ENCODE measurements at places on chromosomes 5 and 9.

- peak; percentile 62 for DNase-seq
Measured at GRCh38 chr5:1763548-1763911, 36.1 kb downstream of the MRPL36 start.

DNA sequence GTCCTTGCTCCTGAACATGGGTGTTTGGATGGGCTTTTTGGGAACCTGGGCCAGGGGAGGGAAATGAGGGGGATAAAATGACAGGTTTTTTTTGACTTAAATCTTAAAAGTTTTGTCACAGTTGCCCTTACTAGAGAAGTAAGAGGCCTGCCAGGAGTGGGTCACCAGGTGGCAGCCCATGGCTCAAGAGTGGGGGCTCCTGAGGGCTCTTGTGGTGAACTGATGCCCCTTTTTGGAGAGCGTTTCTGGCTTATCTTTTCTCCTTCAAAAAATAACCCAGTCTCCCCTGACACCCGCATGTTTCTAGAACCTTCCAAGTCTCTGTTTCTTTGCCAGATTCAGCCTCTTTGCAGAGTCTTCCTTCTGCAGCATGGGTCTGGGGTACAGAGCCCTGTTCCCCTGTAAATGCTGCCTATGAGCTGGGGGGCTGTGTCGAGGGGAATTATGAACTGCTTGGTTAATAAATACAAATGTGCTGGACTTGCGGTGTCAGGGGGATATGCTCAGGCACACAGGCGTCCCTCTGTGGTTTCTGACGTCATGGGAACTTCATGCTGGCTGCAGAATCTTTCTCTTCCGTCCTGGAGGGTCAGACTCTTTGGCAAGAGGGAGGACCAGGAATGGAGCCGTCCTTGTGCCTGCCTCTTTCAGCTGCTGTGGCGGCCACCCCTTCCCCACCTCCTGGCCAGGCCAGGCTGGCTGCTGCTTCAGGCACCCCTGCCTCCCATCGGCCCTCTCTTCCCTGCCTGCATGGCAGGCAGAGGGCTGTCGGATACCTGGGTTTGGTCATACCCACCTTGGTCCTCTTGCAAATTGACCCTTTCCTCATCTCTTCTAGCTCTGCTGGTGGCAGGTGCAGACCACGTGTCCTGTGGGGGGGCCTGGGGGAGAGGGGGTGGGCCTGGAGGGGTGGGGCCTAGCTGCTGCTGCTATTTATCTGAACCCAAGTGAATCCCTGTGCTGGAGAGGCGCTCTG is 30.1 kb downstream of the PTPA start:
- peak; percentile 52 for DNase-seq

DNA sequence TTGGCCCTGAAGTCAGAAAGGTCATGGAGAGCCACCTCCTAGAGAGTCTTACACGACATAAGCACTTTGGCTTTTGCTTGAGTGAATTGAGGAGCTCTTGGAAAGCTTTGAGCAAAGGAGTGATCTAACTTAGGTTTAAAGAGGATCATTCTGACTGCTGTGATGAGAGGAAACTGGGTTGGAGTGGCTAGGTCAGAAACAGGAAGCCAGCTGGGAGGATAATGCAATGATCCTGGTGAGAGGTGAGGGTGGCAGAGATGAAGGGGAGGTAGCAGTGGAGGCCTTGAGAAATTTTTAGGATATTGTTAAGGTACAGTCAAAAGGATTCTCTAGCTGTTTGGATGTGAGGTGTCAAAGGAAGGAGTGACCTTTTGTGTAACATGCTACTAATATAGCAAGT is 32.2 kb upstream of the ROPN1L start:
- DNase-seq = no peak

DNA sequence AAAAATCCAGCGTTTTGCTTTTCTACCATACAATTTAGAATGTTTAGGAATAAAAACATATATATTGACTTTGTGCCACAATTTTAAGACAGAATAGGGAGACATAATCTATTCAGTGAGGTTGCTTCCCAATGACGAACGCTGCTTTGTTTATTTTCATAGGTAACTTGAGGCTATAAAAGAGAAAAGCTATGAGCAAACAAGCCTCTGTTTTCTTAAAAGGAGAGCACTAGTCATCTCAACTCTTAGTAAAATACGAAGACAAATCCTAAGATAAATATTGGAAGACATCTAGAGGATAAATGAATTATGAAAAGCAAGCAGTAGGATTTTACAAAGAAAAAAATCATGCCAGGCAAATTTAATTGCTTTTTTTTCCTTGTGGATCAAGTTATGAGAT is 363.6 kb downstream of the ANXA1 start:
- no peak for DNase-seq

DNA sequence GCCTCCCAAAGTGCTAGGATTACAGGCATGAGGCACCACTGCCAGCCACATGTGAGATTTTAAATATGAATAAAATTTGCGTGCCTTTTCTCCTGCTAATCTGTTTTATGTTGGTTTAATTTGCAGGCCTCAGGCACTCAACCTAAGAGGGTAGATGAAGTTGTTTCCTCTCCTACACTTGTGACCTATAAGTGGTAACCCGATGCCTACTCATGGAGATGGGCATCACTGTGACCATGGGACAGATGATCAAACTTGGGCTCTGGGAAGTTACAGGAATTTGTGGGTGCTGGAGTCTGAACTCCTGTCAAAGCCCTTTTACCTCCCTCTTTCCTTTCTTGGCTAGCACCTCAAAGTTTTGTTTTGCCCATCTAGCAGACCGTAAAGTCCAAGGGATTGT is 1.1 kb downstream of the SLC28A3 start:
- DNase-seq = no peak

DNA sequence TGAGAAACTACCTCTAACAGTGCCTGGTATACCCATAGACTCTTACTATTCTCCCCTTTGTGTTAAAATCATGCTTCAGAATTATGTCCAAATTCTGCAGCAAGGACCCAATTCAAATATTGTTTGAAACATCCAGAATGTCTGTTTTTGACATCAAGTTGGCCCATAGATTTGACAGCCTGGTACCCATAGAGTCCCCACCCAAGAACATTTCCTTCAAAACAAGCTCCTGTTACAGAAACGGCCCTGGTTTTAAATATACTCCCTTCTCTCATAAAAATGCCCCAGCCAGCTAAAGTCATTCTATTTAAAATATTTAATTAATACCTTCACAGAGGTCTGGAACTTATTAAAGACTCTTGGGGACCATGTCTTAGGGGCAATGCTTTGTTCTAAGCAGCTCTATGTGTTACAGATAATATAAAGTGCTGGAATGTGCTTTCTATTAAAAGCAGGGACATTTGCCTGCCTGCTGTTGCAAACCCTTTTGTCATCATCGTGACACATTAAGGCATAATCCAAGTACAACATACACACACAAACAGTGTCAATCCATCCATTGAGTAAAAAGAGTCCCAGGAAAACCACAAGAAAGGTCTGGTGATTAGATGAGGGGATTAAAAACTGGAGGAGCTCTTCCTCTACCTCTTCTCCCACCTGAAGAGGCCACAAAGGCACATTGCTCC is 321.7 kb downstream of the MLLT3 start:
- DNase-seq = no peak

DNA sequence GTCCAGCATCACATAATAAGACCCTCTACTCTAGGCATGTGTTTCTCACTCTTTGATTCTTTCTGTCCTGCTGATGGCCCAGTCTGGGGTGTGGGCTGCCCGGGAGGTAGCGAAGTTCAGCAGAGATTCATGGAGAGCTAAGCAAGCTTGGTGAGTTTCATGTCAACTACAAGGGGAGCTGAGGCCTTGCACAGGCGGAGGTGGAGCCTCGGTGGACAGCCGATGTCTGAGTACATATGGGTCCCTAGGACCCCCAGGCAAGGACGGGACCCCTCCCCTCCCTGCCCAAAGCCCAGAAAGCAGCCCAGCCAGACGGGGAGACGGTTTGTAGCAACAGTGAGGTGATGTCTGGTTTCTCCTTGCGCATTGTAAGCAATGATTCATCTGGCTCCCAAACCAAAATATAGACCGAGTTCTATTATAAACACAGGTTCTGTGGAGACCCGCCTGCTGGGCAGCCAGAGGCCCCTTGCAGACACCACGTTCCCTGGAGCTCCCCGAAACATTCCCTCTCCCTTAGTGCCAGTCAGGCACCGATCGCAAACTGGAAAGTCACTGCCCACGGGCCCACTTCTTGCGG is 45.5 kb downstream of the COL27A1 start:
- no peak for DNase-seq

DNA sequence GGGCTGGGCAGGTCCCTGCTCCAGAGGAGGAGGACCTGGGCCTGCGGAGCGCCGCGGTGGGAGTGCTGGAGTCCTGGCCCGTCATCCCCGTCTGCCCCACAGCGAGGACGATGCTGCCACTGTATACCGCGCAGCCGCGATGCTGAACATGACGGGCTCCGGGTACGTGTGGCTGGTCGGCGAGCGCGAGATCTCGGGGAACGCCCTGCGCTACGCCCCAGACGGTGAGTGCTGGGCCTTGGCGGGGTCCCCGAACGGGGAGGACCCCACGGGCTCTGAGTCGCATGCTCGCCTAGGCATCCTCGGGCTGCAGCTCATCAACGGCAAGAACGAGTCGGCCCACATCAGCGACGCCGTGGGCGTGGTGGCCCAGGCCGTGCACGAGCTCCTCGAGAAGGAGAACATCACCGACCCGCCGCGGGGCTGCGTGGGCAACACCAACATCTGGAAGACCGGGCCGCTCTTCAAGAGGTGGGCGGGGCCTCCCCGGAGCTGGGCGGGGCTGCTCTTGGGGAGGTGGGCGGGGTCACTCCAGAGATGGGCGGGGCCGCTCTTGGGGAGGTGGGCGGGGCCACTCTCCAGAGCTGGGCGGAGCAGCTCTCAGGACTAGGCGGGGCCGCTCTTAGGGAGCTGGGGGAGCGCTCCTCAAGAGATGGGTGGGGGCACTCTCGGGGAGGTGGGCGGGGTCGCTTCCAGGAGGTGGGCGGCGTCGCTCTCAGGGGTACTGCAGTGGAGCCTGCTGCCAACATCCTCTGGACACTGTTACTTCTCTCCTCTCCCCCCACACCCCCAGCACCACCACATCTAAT is 13.1 kb downstream of the LRRC26 start:
- DNase-seq = peak; percentile 85

DNA sequence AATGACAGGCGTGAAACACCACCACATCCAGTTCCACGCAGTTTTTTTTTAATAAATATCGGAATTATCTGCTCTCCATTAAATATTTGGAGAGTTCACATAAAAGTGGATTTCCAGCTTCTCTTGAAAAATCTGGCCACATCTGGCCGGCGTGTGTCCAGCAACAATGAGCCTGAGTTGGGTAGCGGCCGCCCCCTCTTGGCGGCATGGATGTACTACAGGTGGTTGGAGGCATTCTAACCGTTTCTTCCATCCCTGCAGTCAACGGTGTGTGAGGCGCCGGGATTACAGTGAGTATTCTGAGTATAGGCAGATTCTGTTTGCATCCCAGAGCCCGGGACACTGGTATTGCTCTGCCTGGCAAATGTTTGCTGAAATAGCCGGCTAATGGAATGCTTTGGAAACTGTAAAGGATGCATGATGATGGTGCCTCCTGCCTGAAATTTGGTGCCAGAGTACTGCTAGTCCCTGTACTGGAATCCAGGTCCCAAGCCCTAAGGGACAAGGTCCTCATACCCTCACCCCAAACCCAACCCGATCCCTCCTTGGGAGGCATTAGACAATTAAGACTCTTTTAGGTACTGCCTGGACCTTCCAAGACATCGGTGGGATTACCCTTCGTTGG is 13.6 kb upstream of the GM2A start:
- DNase-seq = peak; percentile 82

GRCh38 chr5:106127985-106128384 is 1542.8 kb downstream of the EFNA5 start:
- no peak for DNase-seq

DNA sequence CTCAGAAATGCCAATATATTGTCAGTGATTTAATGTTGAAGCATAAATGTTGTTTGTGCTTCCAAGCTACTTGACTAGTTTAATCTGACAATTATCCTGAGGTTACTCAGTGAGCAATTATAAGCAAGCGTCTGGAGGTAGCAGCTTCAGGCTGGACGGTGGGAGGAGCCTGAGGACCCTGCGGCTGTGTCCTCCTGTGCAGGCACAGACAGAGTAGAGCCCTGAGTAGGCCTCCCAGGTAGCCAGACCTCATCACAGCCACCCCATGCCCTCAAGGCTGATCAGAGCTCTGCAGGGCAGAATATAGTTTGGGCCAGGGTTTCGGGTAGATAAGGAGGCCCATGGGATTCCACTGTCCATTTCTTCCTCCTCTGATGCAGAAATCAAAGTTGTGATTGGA is 153.6 kb downstream of the DRD1 start:
- DNase-seq = no peak

- DNase-seq = no peak
Measured at GRCh38 chr5:148653291-148653835, 964 bp downstream of the HTR4 start.

- DNase-seq = no peak
Measured at GRCh38 chr5:138029944-138030343, 2.9 kb downstream of the FAM13B start.

- DNase-seq = no peak
Measured at GRCh38 chr5:148186248-148187003, 16.4 kb upstream of the SPINK6 start.
